ENCODE measurements at places on chromosomes 3 and 15.

GRCh38 chr3:136277634-136278033, 27.5 kb downstream of the PCCB start:
- DNase-seq, result no peak

- DNase-seq, result peak; percentile 41
These were observed 31.2 kb downstream of the SATB1 start for GRCh38 chr3:18393906-18394305.

GRCh38 chr3:110815008-110815583, 256.5 kb upstream of the NECTIN3 start:
- peak; percentile 78 for DNase-seq

GRCh38 chr3:153159771-153160397, 2.1 kb upstream of the RAP2B start:
- DNase-seq, result no peak

GRCh38 chr3:69181592-69182211, 59.3 kb upstream of the LMOD3 start:
- peak; percentile 72 for DNase-seq

DNA sequence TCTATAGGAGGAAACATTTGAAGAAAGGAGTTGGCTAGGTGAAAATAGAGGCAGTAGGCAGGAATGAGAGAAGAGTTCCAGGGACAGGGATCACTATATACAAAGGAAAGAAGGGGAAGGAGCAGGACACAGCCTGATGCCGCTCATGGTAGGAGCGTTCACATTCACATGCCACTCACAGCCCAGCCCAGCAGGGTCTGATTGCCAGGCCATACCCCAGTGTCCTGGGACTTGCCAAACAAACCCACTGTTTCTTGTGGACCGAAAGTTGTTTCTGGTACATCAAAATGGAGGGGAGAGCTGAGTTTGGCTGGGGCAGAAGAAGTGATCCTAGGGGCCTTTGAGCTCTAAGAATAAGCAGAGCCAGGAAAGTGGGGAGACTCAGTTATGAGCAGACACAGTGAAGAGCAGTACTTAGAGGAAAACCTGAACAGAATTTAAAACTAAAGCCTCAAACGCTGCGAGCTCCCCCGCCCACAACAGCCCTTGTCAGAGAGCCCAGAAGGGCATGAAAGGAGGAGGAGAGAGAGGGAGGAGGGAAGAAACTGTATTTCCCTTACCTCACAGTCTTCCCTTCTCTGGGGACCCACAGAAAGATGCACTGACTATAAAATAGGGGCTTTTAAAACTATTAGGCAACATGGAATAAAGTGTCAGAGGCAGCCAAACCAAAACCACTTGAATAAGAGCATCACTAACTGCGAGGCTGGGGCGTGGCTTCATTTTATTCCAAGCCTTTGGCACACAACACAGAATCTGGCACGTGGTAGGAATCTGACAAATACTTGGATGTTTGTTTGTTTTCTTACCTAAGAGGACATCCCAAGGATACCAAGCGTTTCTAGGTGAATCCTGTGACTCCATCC, 129.0 kb downstream of the RPL22L1 start:
- peak; percentile 98 for DNase-seq

GRCh38 chr3:71092665-71093064, 490.9 kb downstream of the FOXP1 start:
- no peak for DNase-seq

DNA sequence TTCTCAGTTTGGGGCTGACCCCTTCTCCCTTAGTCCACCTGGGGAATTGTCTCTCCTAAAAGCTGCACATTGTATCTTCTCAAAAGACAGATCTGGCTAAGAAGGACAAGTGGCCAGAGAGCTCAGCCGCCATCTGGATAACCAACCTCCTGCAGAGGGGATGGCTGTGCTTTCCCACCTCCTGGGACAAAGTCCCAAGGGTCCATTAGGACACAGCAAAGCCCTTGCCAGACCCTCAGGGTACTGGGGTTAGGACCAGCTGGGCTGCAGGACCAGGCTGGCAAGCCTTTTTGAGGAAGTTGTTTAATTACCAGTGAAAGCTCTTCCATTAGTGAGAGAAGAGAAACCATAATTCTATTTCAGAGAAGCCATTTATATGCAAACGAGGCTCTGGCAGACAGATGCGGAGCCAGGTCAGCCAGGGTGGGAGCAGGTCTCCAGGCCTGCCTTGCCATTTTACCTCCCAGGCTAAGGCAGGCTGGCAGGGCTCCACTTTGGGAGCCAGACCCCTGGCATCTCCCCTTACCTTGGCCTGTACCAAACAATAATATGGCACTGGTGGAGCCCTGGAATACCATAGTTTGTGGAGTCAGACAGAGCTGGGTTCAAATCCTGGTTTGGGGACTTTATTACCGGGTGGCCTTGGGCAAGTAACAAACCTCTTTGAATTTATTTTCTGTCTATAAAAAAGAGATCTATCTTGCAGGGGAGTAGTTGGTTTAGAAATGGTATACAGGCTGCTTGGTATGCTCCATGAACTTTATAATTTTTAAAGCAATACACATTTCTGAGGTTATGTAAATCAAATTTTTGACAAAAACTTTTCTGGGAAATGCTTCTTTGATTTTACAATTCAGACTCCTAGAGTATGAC, 17.9 kb downstream of the SHF start:
- no peak for DNase-seq

Data from fibroblast of the aortic adventitia (primary cell).